ENCODE measurements at places on chromosomes 5 and 9.

DNA sequence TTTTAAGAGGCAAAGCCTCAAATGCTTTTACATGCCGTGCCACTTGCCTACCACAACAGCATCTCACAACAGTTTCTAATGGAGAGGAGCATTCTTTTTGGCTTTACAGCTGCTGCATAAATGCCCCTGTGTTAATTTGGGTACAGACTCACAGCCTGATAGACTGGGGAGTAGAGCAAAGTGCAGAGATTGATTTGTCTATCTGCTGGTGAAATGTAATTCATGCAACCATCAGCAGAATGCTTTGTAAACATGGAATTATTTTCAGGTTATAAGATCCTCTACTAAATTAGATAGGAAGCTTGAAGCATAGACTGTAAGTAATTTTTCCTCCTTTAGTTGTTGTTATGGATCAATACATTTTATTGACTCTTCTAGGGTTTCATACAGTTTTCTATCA is 170.3 kb downstream of the CD180 start:
- no peak for DNase-seq

DNA sequence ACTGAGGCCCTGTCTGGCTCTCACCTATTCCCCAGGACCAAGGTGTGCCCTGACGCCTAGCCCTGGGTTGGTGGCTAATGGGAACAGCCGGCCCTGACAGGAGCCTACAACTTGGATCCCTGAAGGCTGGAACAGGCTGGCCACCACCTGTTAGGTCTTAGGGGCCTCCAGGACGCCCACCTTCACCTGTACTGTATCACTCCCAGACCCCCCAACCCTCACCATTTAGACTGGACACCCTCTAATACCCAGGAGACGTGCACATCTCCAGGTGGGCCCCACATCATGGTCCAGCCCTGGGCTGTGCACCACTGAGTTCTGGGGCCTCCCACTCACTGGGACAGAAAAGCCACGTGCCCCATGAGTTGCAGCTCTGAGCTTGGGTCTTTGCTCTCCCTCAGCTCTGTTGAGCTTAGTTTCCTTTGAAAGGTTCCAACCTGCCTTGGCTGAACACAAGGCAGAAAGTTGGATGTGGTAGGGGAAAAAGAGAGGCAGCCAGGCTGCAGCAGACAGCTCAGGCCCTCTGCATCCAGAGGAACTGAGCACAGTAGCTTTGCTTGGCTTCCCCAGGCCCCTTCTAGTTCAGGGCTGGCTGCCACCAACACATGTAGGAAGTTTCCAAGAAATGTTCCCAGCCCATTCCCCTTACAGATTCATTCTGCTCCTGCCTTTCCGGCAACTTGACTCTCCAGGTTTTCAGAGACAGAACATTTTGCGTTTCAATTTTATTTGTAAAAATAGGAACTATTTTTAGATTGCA is 116.8 kb upstream of the TBC1D2 start:
- no peak for DNase-seq

GRCh38 chr9:115192835-115193525 is 75.0 kb upstream of the TNC start:
- no peak for DNase-seq

DNA sequence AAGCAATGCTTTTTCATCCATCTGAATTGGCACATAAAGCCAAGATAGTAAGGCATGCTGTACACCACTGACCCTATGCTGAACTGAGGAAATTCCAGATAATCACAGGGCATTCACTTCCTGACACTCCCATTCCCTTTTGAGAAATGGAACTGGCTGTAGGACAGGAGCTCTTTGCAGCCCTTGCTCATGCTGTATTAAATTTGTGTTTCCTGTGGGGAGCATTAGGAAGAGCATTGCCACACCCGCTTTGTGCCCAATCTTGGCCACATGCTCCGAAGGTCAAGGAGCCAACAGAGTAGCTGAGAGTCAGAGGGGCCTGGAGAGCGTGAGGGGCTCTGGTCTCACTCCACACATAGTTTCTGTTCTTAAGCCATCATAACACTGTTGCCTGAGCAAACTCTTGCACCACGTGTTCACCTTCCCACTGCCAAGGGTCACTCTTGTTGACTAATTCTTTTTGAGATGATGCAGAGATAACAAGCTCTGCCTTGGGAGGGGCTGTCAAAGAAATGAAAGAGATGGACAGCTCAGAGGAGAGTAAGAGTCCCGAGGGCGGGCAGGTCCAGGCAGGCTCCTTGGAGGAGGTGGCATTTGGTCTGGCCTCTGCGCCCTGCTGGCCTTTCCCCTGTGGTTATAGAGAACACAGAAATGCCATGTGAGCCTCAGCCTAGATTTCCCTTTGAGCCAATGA is 31.7 kb upstream of the ARAP3 start:
- no peak for DNase-seq

DNA sequence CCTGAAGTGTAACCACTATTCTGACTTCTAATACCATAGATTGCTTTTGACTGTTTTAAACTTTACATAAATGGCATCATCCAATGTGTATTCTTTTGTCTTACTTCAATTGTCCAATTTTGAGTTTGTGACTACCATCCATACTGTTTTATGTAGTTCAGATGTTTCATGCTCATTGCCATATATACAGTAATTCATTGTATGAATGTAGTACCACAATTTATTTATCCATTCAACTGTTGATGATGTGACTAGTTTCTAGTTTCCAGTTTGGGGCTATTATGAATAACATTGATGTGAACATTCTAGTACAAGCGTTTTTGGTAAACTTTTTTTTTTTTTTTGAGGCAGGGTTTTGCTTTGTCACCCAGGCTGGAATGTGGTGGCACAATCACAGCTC is 55.1 kb downstream of the HMGCS1 start:
- no peak for DNase-seq

GRCh38 chr9:123832858-123833650 is 96.9 kb downstream of the DENND1A start:
- no peak for DNase-seq

DNA sequence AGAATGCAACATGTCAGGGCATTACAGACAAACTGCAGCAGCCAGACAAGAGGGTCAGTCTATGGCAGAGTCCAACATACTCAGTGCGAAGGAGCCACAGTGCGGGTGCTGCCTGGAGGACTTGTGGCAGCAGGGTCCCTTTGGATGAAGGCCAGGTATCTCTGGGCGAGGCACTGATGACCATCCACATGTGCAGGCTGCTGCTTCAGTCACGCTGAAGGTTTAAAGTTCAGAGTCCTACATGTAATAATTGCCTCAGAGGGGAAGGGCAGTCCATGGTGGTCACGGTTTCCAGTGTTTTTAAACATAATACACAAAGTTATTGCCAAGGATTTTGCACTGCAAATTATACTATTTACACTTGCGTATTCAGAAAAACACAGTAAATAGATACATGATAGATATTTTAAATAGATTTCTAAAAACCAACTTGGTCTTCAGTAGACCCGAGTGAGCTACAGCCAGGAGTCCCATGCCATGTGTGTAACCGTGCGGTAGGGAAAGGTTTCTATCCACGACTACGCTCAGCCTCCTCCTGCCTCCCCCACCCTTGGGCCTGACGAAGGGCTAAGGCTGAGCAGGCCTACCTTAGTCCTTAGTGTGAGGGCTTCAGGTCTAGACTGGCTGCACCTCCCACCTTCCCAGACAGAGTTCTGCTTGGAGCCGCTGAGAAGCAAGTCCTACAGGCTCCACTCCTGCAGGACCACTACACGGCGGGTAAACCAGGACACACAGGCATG is 76.2 kb downstream of the GPR21 start:
- DNase-seq = no peak

- no peak for DNase-seq
Measured at GRCh38 chr9:69981686-69982445, 61.8 kb upstream of the MAMDC2 start.

DNA sequence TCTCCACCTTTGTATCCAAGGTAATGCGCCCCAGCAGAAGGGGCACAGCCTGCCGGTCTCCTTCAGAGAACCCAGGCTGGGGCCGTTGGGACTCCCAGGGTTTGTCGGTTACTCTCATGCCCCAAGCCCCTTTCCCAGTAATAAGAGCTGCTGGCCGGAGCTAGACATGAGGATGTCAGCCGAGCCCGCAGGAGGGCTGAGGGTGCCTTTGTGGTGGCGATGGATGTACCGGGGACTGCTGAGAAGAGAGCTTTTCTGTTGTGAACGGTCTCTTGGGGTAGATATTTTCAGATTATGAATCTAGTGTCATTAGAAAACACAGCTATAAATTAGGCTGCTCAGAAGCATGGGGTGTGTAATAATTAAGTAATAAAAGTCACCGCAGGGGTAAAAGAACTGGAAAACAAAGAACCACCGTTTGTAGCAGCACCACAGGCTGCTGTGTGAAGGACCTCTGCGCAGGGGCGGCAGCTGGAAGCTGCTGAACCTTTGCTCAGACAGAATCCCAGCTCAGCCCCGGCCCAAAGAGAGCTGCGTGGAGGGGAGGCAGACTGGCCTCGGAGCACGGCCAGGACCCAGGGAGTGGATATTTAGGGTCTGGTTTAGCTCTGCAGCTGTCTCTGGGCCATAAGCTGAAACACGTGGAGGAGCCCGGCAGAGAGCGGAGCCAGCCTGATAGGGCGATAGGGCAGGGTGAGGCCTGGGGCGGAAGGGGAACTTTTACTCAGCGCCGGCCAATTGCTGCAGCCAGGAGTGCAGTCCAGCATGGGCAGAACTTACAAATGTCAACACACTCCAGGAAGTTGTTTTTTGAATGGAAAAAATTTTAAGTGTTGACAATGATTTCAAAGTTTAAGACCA is 50.5 kb upstream of the BARHL1 start:
- DNase-seq = no peak

DNA sequence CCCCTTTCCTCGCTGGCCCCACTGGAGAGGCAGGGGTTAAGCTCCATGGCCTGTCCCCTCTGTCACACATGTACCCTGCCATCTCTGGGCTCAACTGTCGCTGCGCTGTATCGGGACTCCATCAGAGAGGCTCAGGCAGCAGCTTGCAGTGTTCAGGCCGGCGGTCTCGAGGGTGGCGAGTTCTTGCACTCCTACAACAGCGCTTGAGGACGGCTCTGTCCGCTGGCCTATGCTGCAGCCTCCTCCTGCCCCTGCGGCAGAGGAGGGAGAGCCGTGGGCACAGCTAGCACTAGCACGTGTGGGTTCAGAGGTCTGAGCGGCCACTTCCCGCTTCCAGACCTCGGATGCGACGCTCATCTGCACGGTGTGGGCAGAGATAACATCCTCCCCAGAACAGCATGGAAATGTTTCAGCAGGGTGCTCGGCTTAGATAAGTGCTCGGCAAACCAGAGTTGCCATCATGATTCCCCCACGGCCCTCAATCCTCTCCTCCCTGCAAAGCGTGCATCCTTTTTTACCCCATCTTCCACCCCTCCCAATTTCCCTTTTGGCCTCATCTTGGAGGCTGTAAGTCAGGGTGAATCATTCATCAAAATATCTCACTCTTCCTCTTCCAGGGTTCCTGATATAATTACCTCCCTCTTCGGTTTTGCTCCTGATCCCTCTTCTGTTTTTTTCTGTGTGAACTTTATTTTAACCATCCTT is 41.9 kb upstream of the FUBP3 start:
- DNase-seq = no peak

- no peak for DNase-seq
Measured at GRCh38 chr5:6728011-6728794, 15.0 kb downstream of the TENT4A start.

DNA sequence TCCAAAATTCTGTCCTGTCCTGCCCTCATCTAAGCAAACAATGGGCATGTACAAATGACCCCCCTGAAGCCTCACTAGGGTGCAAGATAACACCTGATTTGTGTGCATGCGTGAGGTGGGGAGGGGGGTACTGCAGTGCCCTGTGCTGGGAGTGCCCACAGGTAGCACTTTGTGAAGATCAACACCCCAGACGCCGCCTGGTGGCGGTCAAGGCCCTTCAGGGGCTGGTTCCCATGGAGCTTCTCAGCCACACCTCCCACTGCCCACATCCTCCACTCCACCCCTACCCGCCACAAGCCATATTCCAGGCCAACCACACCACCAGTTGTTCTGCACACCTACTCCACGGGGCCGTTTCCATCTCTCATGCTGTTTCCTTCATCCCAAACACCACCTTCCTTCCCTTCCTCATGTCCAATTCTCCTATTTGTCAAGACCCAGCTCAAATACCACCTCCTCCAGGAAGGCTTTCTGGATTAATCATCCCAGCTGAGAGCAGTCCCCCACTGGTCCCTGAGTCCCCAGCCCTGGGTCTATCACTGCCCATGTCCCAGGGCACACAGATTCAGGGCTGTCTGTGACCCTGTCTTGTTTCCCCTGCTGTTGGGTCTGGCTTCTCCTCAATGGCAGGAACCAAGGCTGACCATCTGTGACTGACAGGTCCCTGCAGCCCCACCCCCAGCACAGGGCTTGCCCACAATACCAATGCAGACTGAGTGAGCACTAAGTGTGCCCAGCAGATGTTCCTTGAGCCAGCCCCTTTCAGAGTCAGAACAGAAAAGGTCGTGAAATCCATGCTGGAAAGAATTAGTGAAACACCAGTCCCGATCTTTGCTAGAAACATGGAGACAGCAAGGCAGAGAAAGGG is 178.4 kb downstream of the PAX5 start:
- no peak for DNase-seq

DNA sequence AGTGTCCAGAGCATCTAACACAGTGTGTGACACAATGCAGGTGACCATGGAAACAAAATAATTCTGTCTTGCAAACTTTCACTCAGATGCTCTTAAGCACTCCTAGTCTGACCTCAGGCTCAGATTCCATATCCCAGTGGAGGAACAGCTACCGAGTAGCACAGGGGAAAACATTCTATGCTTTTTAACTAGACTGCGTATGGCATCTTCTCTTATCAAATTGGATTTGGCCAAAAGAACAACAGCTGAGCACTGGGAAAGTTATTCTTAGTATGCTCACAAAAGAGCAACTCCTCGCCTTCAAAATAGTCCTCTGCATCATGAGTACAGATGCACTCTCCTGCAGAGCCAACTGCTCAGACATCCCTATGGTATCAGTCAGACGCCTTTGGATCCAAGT is 528.2 kb upstream of the DAP start:
- no peak for DNase-seq

DNA sequence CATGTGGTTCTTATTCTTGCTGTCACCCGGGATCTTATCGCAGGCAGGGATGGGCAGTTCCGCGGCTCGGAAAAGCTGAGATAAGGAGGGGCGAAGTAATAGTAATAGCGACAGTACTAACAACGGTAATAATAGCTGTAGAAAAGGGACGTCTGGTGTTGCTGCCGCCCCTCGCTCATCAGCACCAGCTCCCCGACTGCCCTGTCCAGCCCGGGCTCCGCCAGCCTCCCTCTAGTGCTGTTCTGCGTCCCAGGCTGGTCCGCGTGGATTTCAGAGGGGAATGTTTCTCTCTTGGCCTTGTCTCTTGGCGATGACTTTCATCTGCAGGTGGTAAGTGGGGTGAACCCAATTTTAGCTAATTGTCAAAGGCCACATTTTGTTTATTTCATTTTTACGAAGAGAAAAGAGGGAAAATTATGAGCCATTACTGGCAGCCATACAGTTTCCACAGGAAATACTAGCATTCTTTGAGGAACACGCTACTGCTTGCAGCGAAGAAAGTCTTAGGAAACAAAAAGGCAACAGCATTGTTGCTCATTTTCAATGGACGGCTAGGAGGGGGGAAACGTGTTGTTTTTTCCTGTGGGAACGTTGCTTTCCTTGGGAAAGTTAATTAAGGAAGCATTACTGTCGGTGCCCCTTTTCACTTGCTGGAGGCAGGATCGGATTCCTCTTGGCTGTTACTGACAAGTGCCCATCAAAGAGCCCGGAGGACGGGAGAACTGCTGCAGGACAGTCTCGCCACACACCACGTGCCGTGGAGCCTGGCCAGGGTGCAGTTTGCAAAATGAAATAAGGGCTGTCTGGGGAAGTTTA is 762 bp downstream of the SNCAIP start:
- DNase-seq = no peak
